ENCODE measurements at places on chromosomes 16 and 17.
A peak's percentile ranks its signal among the peaks of the same experiment; 100 is the strongest.

GRCh38 chr17:5582209-5583185 is 1.8 kb downstream of the NLRP1 start:
- no peak for DNase-seq

DNA sequence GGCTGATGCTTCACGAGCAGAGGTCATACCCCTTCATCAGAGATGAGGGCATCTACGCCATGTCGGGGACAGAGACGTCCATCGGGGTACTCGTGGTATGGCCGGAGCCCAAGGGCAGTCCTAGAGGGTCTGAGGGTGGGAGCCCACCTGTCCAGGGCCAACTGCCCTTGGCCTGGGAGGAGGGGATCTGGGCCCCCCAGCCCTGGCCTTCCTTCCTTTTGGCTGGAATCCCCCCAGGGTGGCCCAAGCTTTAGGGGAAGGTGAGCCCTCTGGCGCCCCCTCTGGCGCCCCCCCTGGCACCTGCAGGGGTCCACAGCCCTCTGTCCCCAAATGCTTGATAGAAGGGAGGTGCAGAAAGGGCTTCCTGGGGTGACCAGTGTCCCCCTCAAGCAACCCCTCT is 69.3 kb downstream of the SCNN1B start:
- DNase-seq: no peak

DNA sequence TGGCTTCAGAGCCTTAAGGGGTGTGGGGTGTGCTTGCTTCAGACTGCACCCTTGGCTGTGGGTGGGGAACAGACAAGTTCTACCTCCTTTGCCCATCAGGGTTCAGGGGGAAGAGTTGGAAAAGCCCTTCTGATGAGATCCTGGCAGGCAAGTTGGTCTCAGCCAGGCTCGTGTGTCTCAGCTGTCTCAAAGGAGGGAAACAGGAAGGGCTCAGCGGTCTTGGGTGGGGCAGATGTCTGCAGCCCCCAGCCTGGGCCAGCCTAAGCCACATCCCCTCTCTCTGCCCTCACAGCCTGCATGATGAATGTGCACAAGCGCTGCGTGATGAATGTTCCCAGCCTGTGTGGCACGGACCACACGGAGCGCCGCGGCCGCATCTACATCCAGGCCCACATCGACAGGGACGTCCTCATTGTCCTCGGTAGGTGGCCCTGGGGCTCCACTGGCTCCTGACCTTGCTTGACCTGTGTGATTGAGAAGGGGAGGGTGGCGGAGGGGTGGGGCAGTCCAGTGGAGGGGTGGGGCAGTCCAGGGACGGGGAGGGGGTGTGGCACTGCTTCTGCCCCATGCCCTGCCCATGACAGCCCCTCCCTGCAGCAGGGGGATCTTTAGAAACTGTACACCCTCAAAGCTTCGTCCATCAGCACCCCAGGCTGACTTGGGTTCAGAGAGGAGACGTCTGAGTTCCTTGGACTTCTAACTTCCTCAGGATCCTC is 199.5 kb downstream of the PRKCB start:
- no peak for DNase-seq

DNA sequence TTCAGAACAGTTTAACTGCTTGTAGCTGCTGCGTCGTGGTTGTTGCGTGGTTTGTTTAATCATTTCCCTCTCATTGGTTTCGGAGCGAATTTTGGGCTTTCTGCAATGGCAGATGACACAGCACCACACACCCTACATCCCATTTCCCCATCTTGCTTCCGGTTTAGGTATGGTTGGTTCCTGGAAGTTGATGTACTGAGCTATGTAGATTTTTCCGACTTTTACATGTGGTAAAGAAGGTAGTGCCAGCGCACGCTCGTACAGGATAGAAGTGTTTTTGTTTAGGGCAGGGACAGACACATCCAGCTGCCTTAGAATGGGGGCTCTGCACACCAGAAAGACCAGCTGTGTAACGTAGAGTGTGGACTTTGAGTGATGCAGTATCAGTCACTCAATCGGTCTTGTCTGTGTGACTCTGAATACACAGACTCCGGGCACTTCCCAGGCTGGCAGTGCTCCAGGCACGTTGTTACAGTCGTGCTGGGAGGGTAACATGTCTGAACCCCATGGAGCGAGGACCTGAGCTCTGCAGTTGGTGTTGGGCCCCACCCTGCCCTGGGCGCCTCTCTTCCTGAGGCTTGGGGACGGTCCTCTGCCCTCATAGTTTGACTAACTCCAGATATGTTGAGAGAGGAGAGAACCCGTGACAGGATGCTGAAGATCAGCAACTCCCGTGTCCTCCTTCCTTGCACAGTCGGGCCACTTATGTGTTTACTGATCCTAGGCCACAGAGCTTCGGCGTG is 172.0 kb upstream of the CHMP6 start:
- DNase-seq: no peak

DNA sequence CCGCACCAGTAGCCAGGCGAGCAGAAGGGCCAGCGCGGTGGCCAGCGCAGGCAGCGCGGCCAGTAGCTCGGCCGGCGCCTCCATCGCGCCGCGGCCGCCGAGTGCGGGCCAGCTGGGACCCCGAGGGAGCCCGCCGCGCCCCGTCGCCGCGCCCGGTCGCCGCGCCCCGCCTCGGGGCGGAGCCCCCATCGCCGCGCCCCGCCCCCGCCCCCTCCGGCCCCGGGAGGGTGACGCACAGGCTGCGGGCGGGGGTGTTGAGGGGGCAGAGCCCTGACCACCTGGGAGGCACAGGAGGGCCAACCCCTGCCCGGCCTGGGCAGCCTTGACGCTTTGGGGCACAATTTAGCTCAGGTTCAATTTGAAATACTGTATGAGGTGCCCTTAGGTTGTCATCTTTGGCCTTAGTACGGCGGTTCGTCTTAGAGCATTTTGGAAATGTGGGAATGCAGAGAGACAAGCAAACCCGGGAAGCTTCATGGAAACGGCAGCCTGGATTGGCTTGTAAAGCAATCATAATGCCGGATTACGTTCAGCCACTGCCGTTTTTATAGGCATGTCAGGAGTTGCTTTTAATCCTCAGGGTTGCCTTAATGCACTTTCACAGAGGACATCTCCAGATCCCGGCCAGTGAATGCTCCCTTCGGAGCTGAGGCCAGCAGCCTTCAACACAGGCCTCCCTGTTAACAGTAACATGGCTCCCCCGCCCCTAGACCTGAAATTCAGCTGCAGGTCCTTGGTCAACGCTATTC is at the start of gene MXRA7:
Gene MXRA7 (minus strand): TSS at position 103 of the 749 bp plus-strand sequence. CDS start 19 bp downstream, at position 84.
- peak; percentile 82 for DNase-seq

- DNase-seq: no peak
Measured at GRCh38 chr16:11596572-11597226, 10.0 kb upstream of the LITAF start.

GRCh38 chr17:33978889-33979288 is 276.2 kb upstream of the CCL2 start:
- DNase-seq: no peak

GRCh38 chr16:3999479-4000325 is 116.5 kb downstream of the ADCY9 start:
- DNase-seq: peak; percentile 63

DNA sequence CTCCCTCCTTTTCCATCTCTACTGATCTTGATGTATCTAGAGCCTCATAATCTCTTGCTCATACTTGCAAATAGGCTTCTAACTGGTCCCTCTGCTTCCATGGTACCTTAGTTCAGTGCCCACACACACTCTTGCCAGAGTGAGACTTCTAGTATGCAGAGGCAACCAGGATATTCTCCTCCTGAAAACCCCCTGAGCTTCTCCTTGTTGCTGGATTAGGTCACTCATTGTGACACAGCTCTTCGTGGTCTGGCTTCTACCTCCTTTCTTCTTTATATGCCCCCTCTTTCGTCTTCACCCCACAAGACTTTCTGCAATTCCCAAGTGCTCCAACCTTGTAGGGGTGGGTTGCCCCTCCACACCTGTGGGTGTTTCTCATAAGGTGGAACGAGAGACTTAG is 2.5 kb upstream of the FAM20A start:
- no peak for DNase-seq

DNA sequence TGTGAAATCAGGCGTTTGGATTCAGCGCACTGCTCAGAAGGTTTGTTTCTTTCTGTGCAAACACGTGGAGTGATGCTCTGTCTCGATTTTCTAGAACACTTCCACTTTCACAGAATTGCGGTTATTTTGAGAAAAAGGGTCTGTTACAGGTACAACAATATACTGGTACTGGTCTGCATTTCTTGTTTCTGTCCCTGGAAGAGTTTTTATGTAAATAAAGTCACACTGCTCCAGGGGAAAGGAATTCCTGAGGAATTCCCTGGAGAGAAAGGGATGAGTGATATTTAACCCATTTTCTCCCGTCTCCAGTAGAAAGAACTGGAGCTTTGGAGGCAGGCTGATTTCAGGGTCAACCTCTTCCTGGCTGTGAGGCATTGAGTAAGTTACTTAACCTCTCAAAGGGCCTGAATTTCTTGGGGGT is 16.2 kb upstream of the RMI2 start:
- no peak for DNase-seq

DNA sequence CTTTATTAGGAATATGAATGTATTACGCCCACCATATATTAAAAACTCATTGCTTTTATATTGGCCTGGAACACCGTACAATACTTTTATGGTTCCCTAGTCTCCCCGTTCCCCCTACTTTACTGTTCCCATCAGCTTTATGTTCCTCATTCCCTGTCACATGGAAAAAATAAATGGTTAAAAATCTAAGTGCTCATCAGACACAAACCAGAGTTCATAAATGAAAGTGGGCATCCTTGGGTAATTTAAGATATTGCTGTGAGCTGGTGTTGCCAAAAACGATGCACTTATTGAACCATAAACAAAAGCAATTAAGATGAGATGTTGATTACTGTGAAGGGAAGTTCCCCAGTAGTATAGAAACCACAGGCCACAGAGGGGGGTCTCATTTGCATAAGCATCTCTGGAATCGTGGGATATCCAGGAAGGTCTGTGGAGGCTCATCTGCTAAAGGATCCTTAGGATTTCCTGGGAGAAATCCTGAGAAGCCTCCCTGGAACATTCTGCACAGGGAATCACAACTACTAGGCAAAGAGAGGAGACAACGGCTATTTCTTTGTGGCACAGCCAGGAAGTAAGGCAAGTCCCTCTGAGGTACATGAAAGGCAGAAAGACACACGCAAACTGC is 591.4 kb upstream of the CDH11 start:
- DNase-seq: no peak

GRCh38 chr17:58176200-58176599 is 9.4 kb downstream of the OR4D2 start:
- no peak for DNase-seq

DNA sequence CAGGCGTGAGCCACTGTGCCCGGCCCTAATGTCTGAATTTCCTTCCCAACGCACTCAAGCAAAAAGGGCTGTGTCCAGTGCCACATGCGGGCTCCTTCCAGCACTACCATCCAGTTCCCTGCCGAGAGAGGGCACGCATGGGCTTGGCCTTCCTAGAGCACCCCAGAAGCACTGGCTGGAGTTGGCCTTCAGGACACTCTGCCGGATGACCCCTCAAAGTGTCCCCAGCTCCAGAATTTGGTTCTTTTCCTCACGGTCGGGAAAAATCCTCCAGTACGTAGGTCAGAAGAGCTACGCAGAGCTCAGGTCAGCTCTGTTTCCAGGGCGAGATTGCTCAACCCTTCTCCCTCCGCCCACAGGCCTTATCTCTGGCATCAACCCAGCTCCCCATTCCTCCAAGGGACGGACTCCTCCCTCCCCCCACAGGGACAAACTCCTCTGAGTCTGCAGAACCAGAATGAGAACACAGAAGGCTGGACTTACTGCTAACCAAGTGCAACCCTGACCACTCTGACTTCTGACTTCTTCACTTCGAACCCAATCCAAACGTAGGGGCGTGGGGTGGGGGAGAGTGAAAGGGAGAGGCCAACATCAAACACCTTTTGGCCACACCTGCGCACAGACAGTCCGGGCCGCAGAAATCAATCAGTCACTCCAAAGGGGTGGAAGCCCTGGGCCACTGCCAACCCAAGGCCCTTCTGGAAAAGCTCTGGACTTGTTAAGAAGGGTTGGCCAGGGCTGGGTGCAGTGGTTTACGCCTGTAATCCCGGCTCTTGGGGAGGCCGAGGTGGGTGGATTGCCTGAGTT is 3.6 kb downstream of the CDC42EP4 start:
- peak; percentile 92 for DNase-seq

DNA sequence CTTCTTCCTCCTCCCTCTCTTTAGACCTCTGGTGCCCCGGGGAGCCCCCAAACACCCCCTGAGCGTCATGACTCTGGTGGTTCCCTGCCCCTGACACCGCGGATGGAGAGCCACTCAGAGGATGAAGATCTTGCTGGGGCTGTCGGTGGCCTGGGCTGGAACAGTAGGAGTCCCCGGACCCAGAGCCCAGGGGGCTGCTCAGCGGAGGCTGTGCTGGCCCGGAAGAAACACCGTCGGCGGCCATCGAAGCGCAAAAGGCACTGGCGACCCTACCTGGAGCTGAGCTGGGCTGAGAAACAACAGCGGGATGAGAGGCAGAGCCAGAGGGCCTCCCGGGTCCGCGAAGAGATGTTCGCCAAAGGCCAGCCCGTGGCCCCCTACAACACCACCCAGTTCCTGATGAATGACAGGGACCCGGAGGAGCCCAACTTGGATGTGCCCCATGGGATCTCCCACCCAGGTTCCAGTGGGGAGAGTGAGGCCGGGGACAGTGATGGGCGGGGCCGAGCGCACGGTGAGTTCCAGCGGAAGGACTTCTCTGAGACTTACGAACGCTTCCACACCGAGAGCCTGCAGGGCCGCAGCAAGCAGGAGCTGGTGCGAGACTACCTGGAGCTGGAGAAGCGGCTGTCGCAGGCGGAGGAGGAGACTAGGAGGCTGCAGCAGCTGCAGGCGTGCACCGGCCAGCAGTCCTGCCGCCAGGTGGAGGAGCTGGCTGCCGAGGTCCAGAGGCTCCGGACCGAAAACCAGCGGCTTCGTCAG is 7.5 kb downstream of the HEXIM2 start:
- no peak for DNase-seq

Data from heart right ventricle (tissue), 16 donors.